ENCODE measurements at places on chromosomes 13 and 19. TPM values are rescaled to one million over a fixed set of nuclear protein-coding genes. Genes with fewer than 3 reads are reported as not detected.

CEACAM3 gene
- not detected for total RNA-seq

ZNF426 gene
- 15.3 TPM for total RNA-seq

RABAC1 gene
- total RNA-seq: 96.0 TPM

ADPRHL1 gene
- total RNA-seq: 0.42 TPM

TMPRSS9 gene
- total RNA-seq: not detected

SYT3 gene
- total RNA-seq: not detected

GPC6 gene
- not detected for total RNA-seq

TYROBP gene
- 6.0 TPM for total RNA-seq

CYSLTR2 gene
- total RNA-seq: 2.7 TPM

SLC5A5 gene
- 1.6 TPM for total RNA-seq

DUS3L gene
- 150 TPM for total RNA-seq

IL27RA gene
- total RNA-seq: 26.7 TPM

TBXA2R gene
- total RNA-seq: 0.75 TPM

FAM124A gene
- total RNA-seq: not detected

RAB11B gene
- total RNA-seq: 71.5 TPM

PSPN gene
- total RNA-seq: 0.85 TPM

KLC3 gene
- not detected for total RNA-seq

ZSWIM9 gene
- total RNA-seq: 3.1 TPM

PSG11 gene
- total RNA-seq: not detected

RDH8 gene
- total RNA-seq: not detected

USHBP1 gene
- total RNA-seq: not detected

CLIP3 gene
- 0.85 TPM for total RNA-seq

KIR2DL1 gene
- not detected for total RNA-seq

SAMD4B gene
- total RNA-seq: 66.9 TPM

MYO16 gene
- 0.70 TPM for total RNA-seq

OR7D2 gene
- not detected for total RNA-seq

ELANE gene
- total RNA-seq: not detected

SMAD9 gene
- not detected for total RNA-seq

C19orf18 gene
- 0.88 TPM for total RNA-seq
